Effector memory CD4-positive, alpha-beta T cell (primary cell): ENCODE measurements at places on chromosomes 7 and 10.

DNA sequence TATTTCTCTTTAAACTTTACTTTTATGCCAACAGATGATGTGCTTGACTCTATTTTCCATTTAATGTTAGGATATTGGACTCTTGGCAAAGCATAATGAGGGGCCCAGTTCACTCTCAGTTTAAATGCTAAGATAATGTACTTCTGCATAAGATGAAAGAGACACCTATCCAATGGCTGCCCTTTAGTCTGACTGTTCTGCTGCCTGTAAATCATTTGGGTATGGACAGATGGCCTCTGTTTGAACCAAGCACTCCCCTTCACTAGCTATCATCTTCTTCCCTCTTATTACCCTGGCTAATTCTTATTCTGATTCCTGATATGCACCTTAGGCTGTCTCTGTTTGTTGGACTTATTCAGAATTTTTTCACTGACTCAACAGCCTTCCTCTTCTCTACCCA lies 72.1 kb downstream of the SEM1 start:
- H3K27me3 ChIP-seq = no peaks in the 10 kb centered on the region
- H3K36me3 ChIP-seq = no peaks in the 10 kb centered on the region
- H3K27ac ChIP-seq = no peak overlapping the region
- H3K4me1 ChIP-seq = no peaks in the 10 kb centered on the region
- no peak overlapping the region for H3K4me3 ChIP-seq

- H3K36me3 ChIP-seq = no peaks in the 10 kb centered on the region
- H3K4me3 ChIP-seq = no peak overlapping the region
- no peaks in the 10 kb centered on the region for H3K27me3 ChIP-seq
- no peaks in the 10 kb centered on the region for H3K4me1 ChIP-seq
- H3K27ac ChIP-seq = no peak overlapping the region
Measured at GRCh38 chr10:128894641-128895040, 572.4 kb upstream of the MGMT start.

DNA sequence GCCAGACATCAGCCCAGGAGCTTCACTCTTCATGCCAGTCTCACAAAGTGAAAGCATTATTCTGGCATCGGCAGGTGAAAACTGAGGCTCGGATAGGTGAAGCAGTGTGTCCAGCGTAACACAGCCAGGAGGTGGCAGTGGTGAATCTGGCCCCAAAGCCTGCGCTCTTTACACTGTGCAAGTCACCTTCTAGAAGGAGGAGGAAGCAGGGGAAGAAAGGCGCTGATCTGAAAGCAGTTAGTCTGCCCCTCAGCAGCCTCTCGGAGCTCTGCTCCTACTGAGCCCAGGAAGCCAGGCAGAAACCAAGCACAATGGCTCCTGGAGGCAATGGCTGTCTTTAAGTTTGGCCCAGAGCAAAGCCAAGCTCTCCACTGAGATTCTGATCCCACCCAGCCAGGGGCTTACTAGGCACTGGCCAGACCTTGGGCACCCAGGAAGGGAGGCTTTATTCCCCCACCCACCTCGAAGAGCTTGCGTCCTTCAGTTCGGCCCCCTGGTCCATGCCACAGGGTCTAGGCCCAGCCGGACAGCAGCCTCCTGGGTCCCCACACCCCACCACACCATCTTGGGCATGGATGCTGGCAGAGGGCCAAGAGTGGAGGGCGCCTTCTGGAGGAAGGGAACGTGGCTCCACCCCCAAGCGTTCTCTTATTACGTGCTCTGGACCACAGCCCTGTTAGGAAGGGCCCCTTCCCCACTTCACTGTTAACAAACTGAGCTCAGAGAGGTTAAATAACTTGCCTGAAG lies 104.5 kb downstream of the GRID1 start:
- H3K27me3 ChIP-seq = no peaks in the 10 kb centered on the region
- H3K4me3 ChIP-seq = no peak overlapping the region
- no peak for DNase-seq

- H3K27me3 ChIP-seq = peaks cover 75% of the 10 kb centered on the region
- H3K27ac ChIP-seq = no peak overlapping the region
- no peak for DNase-seq
Measured at GRCh38 chr7:25864511-25864910, 287.5 kb upstream of the NFE2L3 start.

DNA sequence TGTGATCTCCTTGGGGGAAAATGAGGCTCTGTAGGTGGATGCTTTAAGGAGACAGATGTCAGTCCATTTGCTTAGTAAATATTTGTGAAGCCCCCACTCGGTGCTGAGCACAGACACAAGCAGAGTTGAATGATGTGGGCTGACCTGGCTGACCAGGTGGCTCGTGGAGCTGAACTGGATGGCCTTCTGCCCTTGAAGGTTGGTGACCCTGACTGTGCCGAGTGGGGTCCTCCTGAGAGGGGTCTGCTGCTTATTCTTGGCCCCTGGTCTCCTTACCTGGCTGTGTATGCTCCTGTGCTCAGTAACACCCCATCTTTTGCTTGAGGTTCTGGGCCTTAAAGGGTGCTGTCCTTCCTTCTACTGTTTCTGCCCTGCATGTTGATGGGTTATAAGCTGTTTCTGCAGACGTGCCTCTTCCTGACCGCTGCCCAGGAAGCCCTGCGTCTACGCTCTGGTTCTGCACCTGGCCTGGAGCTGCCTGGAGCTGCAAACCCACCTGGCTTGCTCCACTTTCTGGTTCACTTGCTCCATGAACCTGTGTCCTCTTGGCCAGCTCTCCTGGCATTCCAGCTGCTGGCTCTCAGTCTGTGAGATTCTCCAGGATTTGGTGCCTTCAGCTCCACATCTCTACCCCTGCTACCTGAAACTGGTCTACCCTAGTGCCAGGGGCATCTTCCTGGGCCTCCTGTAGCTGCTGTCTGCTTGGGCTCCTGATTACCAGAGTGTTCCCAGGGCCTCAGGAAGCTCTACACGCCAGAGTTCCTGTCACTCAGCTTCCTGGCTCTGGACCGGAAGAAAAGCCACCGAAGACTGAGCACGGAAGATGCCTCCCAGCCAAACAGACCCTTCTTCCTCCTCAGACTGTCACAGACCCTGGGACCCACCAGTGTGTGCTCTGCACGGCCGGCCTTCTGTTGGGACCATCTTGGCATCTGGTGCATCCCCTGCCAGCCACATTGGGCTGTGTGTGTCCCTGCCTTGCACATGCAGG lies 76.5 kb downstream of the ADCY1 start:
- H3K4me1 ChIP-seq = no peaks in the 10 kb centered on the region
- no peak for DNase-seq
- no peaks in the 10 kb centered on the region for H3K27me3 ChIP-seq
- no peaks in the 10 kb centered on the region for H3K36me3 ChIP-seq

- no peak overlapping the region for H3K4me3 ChIP-seq
- no peak overlapping the region for H3K27ac ChIP-seq
Measured at GRCh38 chr7:85014936-85015660, 171.8 kb downstream of the SEMA3D start.

GRCh38 chr10:69902835-69903535 lies 101.3 kb downstream of the COL13A1 start:
- no peaks in the 10 kb centered on the region for H3K36me3 ChIP-seq
- H3K4me1 ChIP-seq = no peaks in the 10 kb centered on the region
- no peaks in the 10 kb centered on the region for H3K27me3 ChIP-seq
- H3K27ac ChIP-seq = no peak overlapping the region

DNA sequence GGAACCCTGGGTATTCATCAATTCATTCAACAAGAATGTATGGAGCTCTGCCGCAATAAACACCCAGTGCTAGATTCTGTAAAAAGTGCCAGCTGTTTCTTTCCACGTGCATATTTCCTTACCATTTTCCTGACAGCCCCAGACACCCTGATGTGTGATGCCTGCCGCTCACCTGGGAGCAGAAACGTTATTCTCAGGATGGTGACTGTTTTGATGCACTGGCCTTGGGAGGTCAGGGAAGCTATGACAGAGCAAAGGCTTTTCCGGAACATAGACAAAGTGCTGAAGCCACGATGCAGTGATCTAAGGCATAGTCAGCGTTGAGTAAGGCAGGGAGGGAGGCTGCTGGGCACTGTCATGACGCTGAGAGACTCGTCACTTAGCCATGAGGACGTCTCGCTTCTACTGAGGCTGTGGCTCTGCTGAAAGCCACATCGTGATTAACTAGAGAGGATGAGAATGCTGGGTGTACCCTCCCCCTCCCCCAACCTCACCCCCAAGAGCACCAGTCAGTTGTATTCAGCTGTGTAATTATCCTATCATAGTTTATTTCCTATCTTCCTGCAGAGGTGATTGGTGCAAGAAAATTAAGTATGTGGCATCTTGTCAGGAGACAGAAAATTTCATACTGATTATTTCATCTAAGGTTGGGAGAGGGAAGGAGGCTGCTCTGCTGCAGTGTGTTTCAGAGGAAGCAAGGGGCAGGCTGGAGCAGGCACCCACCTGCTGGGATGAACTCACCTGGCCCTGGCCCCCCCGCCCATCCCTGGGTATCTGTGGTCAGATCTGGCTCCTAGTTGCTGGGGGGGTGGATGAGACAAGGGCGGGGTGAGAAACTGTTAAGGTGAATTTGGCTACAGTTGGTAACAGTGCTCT lies 48.8 kb upstream of the SMNDC1 start:
- peaks cover 42% of the 10 kb centered on the region for H3K4me1 ChIP-seq
- no peak overlapping the region for H3K4me3 ChIP-seq
- no peaks in the 10 kb centered on the region for H3K27me3 ChIP-seq

DNA sequence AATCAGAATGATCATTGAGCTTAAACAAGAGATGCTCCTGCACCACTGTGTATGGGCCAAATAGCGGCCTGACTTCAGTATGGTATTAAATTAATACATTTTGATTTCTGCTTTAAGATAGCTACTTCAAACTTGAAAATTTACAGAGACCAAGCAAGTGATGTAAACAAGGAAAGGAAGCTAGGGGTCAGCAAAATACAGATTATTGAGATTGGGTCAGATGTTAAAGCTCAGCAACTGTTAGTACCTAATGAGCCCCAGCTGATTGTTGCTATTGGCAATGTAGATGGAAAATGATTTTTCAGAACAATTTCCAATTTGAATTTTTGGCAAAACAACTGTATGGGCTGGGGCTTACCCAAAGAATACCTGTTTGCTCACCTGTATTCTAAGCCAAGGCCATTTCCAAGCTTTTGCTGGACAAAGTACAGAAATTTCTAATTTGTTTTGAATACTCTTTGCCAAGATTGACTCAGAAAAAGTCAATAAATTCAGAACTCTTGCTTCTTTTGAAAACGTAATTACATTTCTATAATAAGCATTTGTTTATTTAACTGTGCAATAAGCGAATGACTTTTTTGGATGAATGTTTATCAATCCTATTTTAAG lies 23.0 kb upstream of the DLD start:
- peaks cover 14% of the 10 kb centered on the region for H3K4me1 ChIP-seq
- no peak overlapping the region for H3K4me3 ChIP-seq
- no peaks in the 10 kb centered on the region for H3K36me3 ChIP-seq
- H3K27ac ChIP-seq = no peak overlapping the region

- no peaks in the 10 kb centered on the region for H3K36me3 ChIP-seq
- no peaks in the 10 kb centered on the region for H3K4me1 ChIP-seq
- H3K27me3 ChIP-seq = no peaks in the 10 kb centered on the region
- no peak for DNase-seq
Measured at GRCh38 chr10:26057466-26057865, 123.4 kb downstream of the MYO3A start.

- no peak overlapping the region for H3K27ac ChIP-seq
- no peaks in the 10 kb centered on the region for H3K27me3 ChIP-seq
- no peak for DNase-seq
- no peaks in the 10 kb centered on the region for H3K36me3 ChIP-seq
- no peaks in the 10 kb centered on the region for H3K4me1 ChIP-seq
Measured at GRCh38 chr7:157981778-157982177, 605.8 kb downstream of the PTPRN2 start.

DNA sequence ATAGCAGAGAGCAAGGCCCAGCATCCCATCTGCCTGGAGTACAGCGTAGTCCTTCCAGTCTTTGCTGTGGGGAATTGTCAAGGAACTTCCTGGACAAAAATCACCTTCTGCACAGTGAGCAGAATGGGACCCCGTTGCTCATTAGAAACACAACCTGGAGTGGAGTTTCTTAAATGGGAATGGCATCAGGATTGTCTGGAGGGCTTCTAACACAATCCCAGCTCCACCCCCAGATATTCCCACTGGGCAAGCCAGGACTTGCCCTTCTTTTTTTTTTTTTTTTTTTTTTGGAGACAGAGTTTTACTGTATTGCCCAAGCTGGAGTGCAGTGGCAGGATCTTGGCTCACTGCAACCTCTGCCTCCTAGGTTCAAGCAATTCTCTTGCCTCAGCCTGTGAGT lies 356.4 kb downstream of the GALNT17 start:
- no peak overlapping the region for H3K4me3 ChIP-seq
- H3K36me3 ChIP-seq = no peaks in the 10 kb centered on the region
- no peaks in the 10 kb centered on the region for H3K4me1 ChIP-seq
- no peak for DNase-seq
